ENCODE measurements at places on chromosomes 1 and 21.

DNA sequence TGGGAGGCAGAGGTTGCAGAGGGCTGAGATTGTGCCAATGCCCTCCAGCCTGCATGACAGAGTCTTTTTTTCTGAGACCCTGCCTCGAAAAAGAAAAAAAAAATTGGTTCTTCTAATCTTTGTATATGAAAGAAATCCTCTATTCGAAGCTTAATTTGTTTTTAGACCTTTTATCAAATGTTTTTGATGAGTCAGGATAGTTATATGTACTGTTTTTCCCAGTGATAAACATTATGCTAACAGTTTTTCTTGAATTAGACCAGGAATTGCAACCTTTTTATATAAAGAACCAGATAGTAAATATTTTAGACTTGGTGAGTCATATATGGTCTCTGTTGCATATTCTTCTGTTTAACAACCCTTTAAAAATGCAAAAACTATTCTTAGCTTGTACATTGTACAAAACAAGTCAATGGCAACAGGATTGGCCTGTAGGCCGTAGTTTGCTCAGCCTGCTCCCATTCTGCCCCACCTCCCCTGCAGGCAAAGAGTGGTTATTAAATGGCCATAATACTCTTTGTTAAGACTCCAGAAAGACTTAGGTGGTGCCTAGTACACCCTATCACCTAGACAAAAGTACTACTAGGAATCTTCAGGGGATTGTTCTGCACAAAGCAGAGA, 45.2 kb downstream of the LYST start:
- no peak for DNase-seq

GRCh38 chr1:41313661-41314131, 47.5 kb upstream of the FOXO6 start:
- no peak for DNase-seq

GRCh38 chr1:185404907-185405568, 88.0 kb upstream of the IVNS1ABP start:
- no peak for DNase-seq

DNA sequence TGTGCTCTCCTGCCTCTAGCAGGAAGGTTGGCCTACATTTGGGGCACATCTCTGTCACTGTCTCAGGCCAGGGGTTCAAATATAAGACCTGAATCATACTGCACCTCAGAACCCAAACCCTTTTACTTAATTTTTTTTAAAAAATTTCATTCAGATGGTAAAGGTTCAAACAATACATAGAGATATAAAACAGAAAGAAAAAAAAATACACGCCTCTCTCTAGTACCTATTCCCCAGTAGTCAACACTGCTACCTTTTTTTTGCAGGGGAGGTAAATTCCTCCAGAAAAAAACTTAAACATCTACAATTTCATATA, 32.9 kb downstream of the MAPKAPK2 start:
- no peak for DNase-seq

DNA sequence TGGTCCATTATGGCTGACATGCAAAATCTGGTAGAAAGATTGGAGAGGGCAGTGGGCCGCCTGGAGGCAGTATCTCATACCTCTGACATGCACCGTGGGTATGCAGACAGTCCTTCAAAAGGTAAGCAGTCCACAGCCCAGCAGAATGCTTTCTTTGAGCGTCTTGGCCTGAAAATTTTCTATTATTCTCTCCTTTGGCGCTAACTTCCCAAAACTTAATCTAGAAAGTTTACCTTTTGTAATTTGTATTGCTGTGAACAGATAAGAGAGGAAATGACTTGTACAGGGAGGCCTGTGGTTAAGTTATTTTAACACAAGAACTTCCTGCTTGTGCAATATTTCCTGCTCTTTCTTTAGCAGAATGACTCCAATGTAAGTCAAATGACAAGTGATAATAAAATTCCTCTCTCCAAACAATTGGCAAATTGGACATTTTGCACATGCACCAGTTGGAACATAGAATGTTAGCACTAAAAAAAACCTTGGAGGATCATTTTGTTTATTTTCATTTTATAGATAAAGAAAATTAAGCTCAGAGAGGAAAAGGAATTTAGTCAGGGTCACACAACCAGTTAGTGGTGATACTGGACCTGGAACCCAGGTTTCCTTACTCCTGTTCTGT, 18.9 kb downstream of the CAP1 start:
- DNase-seq: no peak

DNA sequence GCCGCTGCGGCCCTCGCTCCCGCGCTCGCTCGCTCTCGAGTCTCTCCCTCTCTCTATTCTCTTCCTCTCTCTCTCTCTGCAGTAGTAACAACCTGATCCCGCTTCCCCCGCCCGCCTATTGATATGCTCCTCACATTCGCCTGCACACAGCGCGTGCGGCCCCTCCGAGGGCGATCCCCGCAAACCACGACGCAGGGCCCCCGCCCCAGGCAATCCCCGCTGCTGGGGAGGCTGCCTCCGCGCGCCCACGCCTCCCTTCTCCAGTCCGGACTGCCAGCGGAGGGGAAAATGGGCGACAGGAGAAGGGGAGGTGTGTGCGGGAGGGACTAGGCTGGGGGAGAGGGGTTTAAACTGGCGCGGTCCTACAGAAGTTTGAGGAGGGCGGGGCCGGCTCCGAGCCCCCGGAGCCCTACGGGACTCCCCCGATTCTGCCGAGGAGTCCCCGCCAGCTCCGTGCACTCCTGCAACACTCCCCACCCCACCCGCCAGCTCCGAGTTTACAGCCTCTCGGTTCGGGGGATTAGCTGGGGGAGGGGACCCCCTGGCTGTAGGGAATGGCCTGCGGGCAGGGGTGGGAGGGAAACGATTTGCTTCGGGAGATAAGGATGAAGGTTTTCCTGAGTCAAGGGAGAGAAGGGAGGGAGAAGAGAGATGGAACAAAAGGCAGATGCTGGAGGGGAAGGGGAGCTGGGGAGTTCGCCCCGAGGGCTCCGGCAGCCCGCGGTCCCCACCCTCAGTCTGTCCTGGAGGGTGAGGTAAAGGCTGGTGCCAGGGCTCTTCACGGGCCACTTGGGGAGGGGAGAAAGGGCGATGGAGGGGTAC, 66.6 kb downstream of the SYT2 start:
- no peak for DNase-seq

GRCh38 chr1:94608852-94609530, 67.4 kb upstream of the F3 start:
- no peak for DNase-seq

DNA sequence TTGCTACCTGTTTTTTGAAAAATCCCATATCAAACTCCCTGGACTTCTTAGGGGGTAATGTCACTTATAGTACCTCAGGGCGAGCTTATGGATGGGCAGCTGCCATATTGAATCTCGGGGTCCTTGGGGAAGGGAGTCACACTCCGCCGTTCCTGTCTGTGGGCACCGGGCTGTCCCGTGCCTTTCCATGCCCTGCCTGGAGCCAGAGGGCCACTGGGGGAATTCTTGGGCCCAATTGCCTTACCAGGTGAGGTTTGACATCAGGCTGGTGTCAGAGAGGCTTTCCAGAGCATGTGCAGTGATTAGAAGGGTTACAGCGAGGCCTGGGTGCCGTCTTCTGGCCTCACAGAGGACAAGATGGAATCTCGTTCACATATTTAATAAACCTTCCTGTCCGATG, 28.8 kb downstream of the QSOX1 start:
- no peak for DNase-seq

- no peak for DNase-seq
Observed at GRCh38 chr1:84758968-84759491, 68.8 kb upstream of the SSX2IP start.

DNA sequence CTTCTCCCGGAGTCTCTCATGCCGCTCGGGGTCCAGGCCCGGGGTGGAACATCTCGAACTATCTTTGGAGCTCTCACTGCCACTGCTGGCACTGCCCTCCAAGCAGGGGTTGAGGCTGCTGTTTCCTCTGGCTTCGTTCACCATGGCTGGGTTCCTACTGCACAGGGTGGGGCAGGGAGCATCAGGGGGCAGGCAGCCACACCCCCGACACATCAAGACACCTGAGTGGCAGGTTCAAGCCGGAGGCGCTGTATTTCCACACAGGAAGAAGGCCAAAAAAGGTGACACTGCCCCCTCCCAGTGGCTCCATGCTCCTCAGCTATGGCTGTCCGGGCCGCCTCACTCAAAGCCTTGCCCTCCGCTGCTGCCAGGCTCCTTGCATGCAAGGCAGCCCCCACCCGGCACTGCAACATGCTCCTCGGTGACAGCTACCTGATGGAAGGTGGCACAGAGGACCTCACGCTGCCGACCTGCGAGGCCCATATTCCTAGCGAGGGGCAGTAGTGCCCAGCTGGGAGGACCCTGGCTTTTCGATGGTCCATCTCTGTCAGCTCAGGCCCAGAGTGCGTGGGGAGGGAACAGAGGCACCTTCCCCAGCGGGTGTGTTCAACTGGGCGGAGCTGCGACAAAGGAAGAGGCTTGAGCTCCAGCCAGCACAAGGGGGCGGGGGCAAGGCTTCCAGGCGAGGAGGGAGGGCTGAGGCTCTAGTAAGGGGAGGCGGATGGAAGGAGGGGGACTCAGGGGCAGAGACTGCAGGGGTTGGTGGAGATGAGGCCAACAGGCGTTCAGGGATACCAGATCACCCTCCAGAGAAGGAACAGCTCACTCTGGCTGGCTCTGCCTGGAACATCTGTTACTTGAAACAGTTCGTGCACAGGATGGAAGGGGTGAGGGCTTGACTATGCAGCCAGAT, 2.5 kb downstream of the MTHFR start:
- peak; percentile 56 for DNase-seq

- no peak for DNase-seq
Observed at GRCh38 chr1:171122893-171123292, 32.2 kb downstream of the FMO3 start.

DNA sequence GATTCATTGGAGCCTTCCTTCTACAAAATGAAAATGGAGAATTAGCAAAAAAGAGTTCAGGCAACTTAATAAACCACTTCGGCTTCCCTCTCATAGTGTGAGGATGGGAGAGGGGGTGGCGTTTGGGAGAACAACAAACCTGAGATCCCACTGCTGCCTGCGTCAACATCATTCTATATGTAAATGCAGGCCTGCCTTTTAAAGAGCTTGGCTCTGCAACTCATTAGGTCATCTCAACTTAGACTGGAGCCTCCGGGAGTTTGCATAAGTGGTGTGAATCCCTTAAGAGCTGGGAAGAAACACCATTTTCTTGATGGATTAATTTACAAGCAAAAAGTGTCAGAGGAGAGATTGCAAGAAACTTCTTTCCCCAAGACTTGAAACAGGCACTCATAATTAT, 127.6 kb upstream of the DAB1 start:
- no peak for DNase-seq

- DNase-seq: no peak
Observed at GRCh38 chr1:219149953-219150352, 23.7 kb upstream of the LYPLAL1 start.

DNA sequence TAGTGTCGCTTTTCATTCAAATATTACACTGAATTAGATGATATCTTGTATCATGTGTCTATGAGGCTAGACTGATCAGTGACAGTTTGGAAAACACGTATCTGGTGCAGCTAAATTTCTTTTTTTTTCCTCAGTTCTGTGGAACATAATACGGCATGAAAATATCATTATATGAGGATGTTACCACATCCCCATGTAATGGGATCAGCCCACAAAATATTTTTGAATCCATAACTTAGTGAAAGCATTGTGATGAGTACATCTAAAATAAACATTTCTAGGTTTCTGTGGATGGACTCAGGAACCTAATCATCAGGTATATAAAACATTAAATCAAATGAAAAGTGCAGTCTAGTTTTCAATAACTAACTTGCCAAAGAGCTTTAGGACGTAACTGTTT, 356.3 kb downstream of the USP25 start:
- DNase-seq: no peak

- DNase-seq: no peak
Observed at GRCh38 chr1:181583598-181583997, 100.3 kb downstream of the CACNA1E start.

DNA sequence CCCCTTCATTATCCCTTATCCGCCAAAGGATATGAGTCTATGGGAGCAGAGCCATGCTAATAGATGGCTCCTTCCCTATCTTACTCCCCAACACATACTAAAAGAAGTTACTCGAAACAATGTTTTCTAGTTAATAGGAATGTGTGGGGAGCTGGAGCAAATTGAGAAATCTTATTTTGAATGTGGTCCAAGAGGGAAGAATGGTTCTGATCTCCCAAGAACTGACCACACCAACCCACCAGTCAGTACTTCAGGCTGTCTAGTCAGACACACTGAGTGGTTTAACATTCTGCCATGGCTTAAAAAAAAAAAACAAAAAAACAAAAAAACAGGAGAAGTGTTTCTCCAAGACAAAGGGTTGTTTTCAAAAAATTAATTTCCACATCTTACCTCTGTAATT, 31.5 kb upstream of the DNASE2B start:
- DNase-seq: no peak

- DNase-seq: peak; percentile 59
Observed at GRCh38 chr1:211352985-211353515, 26.4 kb downstream of the TRAF5 start.

- DNase-seq: no peak
Observed at GRCh38 chr1:56437959-56438358, 141.4 kb downstream of the PLPP3 start.

DNA sequence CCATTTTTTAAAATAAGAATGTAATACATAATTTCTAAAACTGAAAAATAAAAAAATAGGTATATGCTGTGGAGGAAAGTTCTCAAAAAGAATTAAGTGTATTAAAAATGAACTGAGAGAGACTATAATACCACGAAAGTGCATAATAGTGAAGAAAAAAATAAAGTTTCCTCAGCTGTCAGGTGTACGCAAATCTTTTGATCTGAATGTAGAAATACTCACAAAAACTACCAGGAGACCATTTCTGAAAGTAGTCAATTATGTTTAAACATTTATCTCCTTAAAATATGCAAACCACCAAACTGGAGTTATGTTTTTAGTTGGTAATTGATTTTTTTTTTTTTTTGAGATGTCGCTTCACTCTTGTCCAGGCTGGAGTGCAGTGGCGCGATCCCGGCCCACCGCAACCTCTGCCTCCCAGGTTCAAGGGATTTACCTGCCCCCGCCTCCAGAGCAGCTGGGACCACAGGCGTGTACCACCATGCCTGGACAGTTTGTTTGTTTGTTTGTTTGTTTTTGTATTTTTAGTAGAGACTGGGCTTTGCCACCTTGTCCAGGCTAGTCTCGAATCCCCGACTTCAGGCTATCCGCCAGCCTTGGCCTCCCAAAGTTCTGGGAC, 1169.2 kb upstream of the B3GALT2 start:
- no peak for DNase-seq

GRCh38 chr1:71640116-71640515, 559.3 kb upstream of the ZRANB2 start:
- no peak for DNase-seq

GRCh38 chr1:38089712-38090360, 43.2 kb upstream of the POU3F1 start:
- no peak for DNase-seq

- no peak for DNase-seq
Observed at GRCh38 chr1:6336776-6337622, 56.6 kb downstream of the ACOT7 start.
